Activated CD4-positive, alpha-beta T cell treated with anti-CD3 and anti-CD28 coated beads, Interleukin-2, amount 50 U/mL, for 16 hours (primary cell): ENCODE measurements at places on chromosomes 13 and 19.

- no peak for DNase-seq
Observed at GRCh38 chr19:17902701-17903100, 30.1 kb upstream of the CCDC124 start.

GRCh38 chr19:33551676-33552075, 30.1 kb upstream of the PEPD start:
- DNase-seq = no peak

DNA sequence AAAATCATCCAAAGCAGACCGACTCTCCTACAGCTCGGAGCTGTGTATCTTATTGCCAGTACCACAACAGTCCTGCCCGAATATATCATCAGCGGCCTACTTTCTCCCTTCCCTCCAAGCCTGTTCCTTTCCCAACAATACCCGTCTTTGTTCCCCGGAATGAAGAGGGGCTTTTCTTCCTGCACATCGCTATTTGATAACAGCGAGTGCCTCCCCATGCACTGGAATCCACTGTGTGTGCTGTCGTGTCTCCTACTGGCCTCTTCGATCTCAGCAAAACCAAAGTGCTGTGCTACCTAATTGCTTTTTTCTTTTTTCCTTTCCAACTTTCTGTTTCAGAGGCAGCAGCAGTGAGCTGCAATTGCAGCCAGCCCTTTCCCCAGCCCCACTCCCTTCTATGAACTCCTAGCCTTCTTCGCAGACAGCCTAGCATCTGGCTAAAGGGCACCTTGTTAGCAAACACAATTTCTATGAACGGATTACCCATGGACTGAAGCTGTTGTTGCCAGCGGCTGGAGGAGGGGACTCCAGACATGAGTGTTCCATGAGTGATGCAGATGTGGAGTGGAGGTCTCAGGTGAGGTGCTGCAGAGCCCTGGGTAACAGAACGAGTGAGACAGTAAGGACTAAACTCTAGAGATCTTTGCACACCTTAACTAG, 43.4 kb downstream of the EFNB2 start:
- no peak for DNase-seq

DNA sequence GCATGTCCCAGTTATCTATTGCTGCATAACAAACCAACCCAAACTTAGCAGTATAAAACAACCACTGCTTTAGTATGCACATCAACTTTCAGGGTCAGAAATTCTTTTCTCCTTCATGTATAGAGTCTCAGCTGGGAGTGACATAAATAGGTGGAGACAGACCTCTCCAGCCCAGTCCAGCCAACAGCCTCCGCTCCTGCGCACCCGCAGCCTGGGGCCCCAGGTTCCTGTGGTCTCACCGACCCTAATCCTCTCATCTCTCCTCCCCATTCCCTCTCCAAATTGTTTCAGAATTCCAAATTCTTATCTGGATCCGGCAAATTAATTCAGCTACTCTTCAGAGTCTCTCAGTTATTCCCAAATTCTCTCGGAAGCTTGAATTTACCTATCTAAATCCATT, 522 bp upstream of the ATP12A start:
- DNase-seq = no peak

- no peak for DNase-seq
Observed at GRCh38 chr19:39177736-39178135, 19.0 kb upstream of the NCCRP1 start.

GRCh38 chr19:3607303-3608078, 816 bp upstream of the TBXA2R start:
- no peak for DNase-seq

DNA sequence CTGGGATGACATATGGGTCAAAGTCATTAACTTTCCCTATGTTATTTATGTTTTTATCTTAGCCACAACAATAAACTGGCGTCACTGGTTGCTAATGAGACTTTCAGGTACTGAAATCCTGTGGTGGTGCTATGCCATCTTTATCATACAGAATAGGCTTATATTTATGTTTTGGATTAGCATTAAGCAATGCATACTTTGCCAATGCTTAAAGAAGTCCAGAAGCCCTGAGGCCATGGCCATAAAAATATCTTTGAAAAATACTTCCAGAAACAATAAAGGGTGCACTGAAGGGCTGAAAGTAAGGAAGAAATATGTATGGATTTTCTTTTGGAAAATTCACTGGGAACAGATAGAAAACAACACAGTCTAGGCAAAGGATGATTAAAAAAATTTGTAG, 304.6 kb upstream of the SLC10A2 start:
- no peak for DNase-seq

GRCh38 chr13:49580980-49581680, 4.2 kb downstream of the RCBTB1 start:
- no peak for DNase-seq

DNA sequence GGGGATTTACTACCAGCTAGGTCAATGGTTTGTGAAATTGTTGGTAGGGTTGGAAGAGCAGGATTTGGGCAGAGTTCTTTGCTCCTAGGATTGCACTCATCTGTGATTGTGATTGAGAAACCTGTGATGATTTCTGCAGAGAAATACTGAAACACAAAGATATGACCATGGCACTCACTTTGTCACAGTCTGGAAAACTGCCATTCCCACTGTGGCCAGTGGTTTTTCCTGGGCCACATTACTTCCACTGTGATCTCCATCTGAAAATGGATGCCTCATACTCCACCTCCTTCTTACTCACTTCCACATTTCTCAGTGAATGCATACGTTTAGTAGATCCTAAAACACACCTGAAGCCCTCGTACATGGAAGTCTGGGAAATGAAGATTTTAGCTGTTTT, 593.2 kb downstream of the LMO7 start:
- DNase-seq = no peak

DNA sequence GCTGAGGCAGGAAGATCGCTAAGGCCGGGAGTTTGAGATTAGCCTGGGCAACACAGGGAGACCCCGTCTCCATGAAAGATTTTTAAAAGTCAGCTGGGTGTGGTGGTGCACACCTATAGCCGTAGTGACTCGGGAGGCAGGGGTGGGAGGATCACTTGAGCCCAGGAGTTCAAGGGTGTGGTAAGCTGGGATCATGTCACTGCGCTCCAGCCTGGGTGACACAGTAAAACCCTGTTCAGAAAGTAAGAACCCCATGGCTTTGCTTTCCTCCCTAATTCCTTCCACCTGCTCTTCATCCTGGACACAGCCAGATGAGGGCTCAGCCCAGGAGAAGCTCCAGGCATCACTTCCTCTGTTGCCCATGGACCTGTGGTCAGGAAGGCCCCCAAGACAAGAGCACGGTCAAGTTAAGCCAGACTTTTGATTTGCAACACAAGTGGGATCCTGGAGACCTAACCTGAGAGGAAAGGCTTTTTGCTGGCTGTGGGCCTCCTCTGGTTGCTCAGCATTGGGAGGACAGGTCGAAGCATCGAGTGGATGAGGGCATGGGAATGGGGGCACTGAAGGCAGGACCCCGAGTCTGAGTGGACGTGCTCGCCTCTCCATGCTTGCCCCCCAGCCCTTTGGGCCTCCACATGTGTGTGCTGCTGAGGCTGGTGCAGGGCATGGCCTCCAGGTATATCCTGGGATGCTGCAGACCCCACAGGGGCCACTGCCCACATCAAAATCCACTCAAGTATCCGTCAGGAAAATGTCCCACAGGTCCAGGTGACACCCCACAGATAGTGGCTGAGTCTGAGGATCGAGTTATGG, 25.4 kb downstream of the TUBA3C start:
- DNase-seq = no peak

DNA sequence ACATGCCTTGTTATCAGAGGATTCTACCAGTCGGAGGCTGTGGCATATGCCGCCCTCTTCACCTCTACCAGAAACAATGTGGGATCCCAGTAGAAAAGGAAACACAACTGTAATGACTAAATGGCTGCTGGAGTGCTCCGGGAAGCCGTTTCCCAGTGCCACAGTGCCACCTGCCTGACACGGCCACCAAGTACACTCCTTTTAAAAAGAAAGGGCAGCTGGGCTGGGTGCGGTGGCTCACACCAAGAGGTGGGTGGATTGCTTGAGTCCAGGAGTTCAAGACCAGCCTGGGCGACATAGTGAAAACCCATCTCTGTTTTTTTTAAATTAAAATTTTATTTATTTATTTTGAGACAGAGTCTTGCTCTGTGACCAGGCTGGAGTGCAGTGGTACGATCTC, 67.3 kb downstream of the TRPM4 start:
- peak; percentile 51 for DNase-seq

GRCh38 chr13:98462241-98462882, 114.5 kb downstream of the STK24 start:
- DNase-seq = no peak

DNA sequence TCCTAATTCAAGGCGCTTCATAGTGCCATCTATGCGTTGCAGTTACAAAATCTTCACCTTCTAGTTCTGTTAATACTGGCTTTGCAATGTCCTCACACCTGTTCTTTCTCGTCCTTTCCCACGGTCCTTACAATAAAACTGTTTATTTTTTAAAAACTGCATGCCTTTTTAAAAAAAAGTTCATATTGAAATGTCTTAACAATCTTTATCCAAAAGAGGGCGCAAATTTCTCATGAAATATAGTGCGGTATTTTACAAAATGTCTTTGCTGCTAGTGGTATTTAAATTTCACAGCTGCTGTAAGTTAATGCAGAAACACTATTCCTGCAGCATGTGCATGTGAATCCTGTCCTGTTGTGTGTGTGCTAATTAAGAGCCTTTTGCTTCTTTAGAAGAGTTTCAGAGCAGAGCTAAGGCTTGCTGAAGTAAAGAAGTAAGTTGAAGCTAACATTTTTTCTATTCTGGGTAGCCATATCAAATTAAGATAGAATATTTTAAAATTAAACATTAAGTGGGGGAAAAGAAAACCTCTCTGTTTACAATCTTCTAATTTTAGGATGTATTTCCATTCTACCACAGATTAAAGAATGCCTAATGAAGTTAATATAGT, 15.8 kb upstream of the CLDN10 start:
- DNase-seq = peak; percentile 6

- DNase-seq = no peak
Observed at GRCh38 chr13:100645382-100645781, 29.2 kb downstream of the TMTC4 start.

GRCh38 chr19:34393629-34394028, 10.6 kb upstream of the PDCD2L start:
- DNase-seq = no peak

DNA sequence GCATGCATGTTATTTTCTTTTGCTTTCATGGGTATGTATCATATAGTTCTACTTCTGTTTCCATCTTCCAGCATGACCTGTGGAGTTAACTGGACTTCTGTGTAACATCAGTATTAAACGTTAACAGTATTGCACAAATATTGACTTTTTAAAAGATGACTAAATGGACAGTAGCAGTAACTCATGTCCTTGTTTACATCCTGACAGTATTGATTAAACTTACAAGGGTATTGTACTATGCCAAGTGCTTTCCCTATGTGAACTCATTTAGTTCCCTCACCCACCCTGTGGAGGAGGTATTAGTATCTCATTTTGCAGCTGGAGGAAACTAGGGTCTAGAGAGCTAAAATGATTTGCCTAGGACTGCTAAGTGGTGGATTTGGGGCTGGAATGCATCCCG, 128.7 kb upstream of the SLC10A2 start:
- no peak for DNase-seq

DNA sequence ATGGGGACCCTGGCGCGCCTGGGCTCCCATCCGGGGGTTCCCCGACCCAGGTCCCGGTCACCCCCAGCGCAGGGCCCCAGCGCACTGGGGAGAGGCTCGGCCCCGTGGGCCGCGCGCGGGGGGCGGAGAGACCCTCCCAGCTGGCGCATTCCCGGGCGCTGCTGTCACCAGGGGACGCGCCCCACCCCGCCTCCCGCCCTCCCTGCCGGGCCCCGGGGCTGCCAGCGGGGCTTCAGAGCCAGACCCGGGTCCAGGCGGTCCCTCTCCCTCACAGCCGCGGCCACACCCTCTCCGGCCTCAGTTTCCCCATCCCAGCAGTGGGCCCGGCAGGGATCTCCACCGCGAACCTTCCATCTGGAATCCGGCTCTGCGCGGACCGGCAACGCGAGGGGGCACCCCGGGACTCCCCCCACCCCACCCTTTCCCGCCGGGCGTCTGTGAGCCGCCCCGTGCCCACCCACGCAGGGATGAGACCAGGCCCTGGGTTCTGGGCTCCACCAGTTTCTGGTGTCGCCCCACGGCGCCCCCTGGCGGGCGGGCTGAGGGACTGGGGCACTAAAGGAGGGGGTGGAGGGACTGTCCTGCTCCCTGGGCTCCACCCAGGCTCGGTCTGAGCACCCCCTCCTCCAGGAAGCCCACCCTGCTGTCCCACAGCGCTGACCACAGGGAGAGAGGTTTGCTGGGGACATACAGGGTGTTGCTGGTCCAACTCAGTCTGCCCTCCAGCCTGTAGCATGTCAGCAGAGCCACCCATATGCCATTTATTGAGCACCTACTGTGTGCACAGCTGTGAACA, 878 bp upstream of the ADAMTSL5 start:
- peak; percentile 79 for DNase-seq

- DNase-seq = no peak
Observed at GRCh38 chr19:48646722-48647216, 782 bp upstream of the CA11 start.

DNA sequence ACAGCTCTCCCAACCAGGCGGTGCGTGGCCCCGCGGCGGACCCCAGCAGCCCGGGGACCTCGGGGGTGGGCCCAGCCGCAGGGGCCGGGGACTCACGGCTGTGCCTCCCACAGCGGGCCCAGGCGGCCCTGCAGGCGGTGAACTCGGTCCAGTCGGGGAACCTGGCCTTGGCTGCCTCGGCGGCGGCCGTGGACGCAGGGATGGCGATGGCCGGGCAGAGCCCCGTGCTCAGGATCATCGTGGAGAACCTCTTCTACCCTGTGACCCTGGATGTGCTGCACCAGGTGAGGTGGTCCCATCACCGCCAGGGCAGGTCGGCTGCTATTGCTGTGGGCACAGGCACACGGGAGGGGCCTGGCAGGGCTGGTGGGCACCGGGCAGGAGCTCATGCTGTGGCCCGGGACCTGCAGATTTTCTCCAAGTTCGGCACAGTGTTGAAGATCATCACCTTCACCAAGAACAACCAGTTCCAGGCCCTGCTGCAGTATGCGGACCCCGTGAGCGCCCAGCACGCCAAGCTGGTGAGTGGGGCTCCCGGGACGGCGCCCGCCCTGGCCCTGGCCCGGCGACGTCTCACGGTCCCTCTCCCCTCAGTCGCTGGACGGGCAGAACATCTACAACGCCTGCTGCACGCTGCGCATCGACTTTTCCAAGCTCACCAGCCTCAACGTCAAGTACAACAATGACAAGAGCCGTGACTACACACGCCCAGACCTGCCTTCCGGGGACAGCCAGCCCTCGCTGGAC, 7.3 kb downstream of the PTBP1 start:
- no peak for DNase-seq

- DNase-seq = no peak
Observed at GRCh38 chr13:48192411-48192935, 40.5 kb upstream of the ITM2B start.

GRCh38 chr13:97140611-97141010, 81.5 kb upstream of the MBNL2 start:
- no peak for DNase-seq

- DNase-seq = peak; percentile 37
Observed at GRCh38 chr19:33797802-33798671, 1.4 kb downstream of the KCTD15 start.

DNA sequence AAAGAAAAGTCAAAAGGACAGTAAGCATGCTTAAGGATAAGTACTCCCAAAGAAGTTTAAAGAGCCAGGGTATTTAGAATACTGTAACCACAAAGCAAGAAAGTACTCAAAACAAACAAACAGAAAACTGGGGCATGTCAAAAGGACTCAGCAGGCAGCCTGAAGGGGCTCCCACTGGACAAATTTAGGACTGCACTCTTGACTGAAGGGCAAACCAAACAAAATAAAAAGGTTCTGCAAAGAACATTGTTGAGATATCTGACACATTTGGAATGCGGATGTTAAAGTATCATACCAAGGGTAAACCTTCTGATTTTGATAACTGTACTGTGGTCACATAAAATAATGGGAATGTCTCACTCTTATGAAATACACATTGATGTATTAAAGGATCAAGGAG, 157.4 kb downstream of the TNFSF13B start:
- no peak for DNase-seq
